ENCODE measurements at places on chromosomes 12 and 14.

DNA sequence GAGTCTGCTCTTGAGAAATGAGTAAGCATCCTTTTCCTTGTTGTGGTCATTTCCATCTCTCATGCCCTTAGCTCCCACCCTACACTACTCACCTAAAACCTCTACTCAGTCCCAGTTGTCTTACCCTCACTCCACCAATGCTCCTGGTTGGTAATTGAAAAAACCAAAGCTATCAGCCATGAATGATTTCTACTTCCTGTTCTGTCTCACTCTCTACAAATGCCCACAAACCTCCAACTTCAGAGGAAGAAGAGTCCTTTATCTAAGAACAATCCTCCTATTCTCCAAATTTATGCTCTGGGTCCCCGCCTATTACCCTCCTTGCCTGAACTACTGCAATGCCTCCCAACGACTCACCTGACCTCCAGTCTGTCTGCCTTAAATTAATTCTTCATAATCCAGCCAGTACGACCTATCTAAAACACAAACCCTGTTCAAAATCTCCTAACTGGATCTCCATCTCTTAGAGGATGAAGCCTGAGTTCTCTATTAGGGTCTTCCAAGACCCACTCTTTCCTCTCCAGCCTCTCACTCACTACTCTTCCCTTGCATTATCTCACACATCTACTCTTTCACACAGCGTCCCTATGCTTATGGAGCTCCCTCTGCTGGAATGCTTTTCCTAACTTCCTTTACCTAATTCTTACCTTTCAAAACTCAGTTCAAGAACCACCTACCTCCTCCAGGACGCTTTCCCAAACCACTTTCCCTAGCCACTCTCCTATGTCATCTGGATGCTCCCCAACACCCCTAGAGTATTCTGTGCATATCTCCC lies 2.2 kb downstream of the DHRS1 start:
- DNase-seq = peak; percentile 25

DNA sequence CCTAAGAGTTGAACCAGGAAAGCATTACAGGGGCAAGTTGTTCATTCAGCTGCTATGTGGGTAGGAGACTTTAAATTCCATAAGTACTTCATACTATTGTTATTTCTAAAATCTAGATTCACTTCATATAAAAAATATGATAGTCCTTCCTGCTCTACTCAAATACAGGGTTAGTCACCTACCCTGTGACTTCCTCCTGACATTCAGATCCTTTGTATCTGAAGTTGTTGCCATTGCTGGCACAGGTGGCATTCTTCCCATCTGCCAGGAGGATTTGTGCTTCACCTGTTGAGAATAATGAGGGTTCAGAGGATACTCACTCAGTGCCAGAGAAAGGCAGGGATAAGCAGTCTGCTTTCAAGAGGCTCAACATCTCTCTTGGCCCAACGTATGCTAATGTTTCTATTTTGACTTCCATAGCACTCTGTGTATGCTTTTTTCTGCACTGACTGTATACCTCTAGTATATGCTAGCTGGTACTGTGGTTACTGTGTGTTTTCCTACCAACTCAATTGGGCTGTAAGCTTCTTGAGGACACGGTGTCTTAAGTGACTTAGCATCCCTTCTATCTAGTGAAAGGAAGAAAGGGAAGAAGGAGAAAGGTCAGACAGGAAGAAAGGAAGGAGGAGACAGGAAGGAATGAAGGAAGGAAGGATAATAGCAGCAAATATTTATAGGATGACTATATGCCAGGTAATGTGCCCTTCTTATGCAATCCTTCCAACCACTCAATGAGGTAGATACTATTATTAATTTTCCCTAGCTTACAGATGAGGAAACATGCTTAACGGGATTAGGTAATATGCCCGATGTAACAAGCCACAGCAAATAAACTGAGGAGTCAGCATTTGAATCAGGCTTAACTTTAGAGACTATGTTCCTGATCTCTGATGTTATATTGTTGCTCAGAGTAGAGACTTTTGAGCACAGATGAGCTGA lies 38.5 kb upstream of the FGF6 start:
- DNase-seq = no peak

GRCh38 chr14:50395448-50395847 lies 1.2 kb downstream of the CDKL1 start:
- no peak for DNase-seq

DNA sequence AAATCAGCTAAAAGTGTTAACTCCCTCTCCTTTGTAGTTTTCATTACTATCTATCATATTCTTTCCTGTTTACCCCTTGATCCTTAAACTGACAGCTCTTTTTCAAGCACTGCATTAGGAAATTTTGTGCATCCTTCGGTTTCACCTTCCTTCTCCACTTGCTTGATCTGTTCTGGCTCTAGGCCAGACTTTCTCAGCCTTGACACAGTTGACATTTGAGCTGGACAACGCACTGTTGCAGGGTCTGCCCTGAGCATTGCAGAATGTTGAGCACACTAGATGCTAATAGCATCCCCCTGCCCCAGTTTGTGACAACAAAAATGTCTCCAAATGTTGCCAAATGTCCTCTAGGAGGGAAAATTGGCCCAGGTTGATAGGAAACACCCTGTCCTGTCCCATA lies 75.4 kb upstream of the KCNJ8 start:
- DNase-seq = no peak

- peak; percentile 73 for DNase-seq
These were observed at the start of gene SNX6 for GRCh38 chr14:34629657-34630529. TSS of gene SNX6 (minus strand) at chr14:34630148. CDS start at chr14:34630116, 32 bp downstream.

DNA sequence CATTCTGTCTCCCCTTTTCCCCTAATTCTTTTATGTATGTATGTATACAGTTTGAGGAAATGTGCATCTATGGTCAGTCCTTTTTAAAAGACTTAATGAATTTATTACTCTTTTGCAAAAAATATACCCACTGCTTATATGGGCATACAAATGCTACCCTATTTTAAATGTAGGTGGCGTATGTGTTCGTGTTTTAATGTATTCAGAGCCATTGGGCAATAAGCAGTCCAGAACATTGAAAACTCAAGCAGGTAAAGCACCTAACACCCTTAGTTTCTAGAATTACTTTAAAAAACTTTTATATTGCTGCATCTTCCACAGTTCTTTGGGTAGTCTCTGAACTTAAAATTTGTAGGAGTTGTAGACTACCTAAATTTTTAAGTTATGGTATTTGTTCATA lies 42.6 kb upstream of the A2ML1 start:
- DNase-seq = no peak

All from fibroblast of upper back skin (primary cell).